Stimulated activated CD4-positive, alpha-beta T cell treated with anti-CD3 and anti-CD28 coated beads, Interleukin-2, amount 100 ng/mL, for 24 hours (primary cell): ENCODE measurements at places on chromosomes 16 and 17.

DNA sequence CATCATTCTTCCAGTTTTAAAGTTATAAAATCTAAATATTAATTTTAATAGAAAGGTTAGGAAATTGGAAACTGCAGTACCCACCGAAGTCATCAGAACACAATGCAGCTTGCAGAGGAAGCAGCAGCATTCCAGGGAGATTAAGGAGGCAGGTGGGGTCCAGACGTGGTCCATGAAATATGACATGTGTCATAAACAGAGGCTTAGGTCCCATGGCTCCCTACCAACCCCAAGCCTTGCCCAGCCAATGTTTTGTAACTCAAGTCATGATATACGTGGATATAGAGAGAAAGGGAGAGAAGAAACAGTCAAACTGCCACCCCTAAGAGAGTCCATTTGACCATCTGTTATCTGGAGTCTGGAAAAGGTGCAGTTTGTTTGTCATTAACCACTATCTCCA, 670.0 kb downstream of the TOX3 start:
- DNase-seq: no peak

- no peak for DNase-seq
Observed at GRCh38 chr17:4747847-4748246, 8.1 kb upstream of the CXCL16 start.

- DNase-seq: peak; percentile 28
Observed at GRCh38 chr16:20300312-20301097, 26.8 kb downstream of the GP2 start.

DNA sequence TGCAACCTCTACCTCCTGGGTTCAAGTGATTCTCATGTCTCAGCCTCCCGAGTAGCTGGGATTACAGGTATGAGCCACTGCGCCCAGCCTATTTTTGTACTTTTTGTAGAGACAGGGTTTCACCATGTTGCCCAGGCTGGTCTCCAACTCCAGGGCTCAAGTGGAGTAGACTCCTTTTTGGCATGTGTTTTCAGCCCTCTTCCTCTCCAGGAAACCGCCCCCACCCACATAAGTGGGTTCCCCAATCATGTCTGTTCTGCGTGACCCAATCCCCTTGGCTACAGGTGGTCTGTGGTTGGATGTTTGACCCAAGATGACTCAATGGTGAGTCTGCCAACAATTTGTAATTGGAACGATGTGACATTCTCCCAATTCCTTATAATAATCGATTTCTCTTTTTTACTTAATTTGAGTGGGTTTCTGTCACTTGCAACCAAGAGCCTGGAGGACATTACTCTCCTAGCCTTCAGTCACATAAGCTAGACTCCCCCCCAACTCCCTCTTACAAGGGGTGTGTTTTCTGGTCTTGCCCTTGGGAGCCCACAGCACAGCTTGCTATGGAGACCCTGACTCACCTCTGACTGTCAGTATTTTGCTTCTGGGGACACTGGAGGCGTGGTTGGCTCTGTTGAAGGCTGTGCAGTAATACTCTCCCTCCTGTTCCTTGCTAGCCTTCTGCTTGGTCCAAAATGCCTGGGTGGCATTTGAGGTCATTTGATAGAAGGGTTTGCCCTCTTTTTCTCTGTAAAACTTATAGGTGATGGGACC, 34.9 kb downstream of the PECAM1 start:
- DNase-seq: no peak

- no peak for DNase-seq
Observed at GRCh38 chr16:48608871-48609651, 919 bp downstream of the N4BP1 start.
